ENCODE measurements at places on chromosomes 12 and 14.
A peak's percentile ranks its signal among the peaks of the same experiment; 100 is the strongest.

DNA sequence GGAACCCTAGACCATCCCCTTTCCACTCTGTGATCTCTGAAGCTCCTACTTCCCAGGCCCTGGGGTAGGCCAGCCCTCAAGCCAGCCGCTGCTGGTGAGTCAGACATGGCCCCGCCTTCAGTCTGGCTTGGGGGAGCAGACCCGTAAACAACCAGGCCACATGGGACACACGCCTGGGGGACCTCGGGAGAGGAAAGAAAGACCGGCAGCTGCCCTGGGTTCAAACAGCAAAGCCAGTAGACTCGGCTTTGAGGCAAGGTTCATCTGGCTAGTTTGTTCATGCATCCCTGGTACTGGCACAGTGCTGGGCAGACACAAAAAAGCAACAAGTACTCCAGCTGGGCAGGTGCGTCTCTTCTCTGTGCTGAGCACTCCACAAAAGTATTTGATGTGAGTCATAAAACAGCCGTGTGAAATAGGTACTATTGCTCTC, 101.9 kb downstream of the SETD3 start:
- peak; percentile 67 for DNase-seq

DNA sequence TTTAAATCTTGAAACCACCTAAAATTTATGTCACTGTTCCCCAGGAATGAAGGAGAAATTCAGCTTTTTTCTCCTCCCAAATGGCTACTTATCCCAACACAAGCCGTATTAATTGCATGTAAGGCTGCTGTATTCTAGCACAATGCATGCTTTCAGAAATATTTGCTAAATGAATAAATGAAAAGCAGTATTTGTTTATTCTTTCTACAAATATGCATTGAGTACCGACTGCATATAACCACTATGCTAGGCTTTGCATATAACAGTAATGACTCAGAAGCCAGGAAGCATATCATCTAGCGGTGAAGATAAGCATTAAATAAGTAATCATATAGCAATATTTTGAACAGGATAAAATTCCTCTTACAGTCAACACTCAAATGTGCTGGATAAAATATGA, 5.7 kb upstream of the LRR1 start:
- DNase-seq, result no peak

- DNase-seq, result no peak
These were observed 106.6 kb upstream of the AMN1 start for GRCh38 chr12:31835276-31835882.

DNA sequence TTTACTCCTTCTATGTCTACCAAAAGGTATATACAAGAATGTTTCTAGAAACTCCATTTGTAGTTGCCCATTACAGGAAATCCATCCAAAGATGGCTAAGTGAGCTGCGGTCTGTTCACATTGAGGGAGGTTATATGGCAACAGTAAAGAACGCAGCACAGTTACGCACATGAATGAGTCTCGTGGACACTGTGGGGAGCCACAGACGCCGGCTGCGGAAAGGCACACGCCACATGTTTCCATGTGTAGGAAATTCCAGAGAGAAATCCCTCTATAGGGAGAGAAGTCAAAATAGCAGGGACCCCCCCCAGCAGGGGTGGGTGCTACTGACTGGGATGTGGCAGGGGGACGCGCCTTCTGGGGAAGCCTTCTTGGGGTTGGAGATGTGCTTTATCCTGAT, 139.0 kb upstream of the NCOR2 start:
- DNase-seq, result no peak

DNA sequence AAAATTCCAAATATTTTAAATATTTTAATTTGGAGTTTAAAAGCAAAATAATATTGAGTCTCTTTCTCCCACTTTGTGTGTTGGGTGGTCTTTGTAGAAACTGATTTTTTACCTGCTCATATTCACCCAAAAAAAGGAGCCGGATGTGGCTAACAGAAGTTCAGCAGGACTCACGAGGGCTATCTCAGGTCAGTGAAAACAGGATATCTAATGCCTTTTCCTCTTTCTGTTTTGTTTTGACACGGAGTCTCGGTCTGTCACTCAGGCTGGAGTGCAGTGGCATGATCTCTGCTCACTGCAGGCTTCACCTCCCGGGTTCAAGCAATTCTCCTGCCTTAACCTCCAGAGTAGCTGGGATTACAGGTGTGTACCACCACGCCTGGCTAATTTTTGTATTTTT, 30.8 kb downstream of the COA8 start:
- DNase-seq, result no peak

Data from AG08395 (cell line).